ENCODE measurements at places on chromosomes 16 and 17.

- DNase-seq, result no peak
These were observed 197.1 kb downstream of the KCNJ2 start for GRCh38 chr17:70366386-70366785.

DNA sequence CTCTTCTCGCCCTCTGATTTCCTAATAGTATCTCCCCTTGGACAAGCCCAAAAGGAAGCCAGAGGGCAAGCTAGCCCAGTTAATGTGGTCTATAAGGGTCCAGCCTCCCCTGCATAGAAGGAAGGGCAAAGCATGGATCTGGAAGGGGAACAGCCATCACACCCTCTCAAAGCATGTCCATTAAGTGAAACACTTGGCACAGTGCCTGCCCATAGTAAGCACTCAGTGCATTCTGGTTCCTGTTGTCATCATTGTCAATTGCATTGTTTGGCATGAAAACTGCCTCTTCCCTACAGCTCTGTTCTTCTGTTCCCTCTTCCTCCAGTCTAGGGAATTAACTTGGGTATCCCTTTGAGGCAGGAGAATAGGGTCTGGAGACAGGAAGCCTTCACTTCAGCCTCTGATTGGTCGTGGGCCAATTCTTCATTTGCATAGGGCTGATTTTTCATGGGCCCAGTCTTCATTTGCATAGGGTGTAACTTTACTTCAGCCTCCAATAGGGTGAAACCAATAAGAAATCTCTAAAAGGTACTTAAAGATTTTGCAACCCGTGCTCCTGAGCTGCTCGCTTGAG is 81.4 kb downstream of the C17orf67 start:
- DNase-seq, result no peak

GRCh38 chr16:897200-897543 is 73.6 kb downstream of the LMF1 start:
- DNase-seq, result no peak

- DNase-seq, result no peak
These were observed 92.5 kb downstream of the SDK2 start for GRCh38 chr17:73551759-73552158.

GRCh38 chr17:70310221-70310672 is 140.9 kb downstream of the KCNJ2 start:
- DNase-seq, result no peak

- no peak for DNase-seq
These were observed 3.8 kb downstream of the COTL1 start for GRCh38 chr16:84614073-84614459.

DNA sequence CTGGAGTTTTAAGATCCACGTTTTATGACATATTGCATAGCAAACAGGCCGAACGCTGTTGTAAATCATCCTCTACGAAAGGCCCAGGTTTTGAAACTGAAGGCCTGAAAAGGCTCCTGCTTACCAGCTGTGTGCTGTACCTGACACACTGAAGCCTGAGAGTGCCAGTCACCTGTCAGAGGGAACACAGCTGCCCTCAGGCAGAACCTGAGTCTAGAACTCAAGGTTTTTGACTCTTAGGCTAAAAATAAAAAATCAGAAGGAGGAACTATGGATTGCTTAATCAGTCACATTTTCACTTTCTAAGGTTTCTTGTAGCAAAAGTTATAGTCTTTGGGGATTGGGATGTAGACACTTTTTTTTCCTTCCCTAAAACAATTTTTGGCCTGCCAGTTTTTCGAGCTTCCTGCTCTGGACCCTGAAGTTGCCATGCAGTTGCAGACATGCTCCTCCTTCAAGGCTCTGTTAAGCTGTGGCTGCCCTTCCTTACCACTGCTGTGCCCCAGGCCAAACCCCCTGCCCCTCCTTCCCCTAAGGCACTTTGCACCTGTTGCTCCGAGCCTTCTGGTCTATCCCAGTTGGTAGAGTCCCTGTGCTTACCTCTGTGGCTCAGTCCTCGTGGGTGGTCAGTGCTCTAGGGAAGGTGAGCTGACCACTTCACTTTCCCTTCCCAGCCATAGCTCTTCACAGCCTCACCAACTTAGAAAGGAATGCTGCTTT is 56.6 kb downstream of the TENT4B start:
- no peak for DNase-seq

DNA sequence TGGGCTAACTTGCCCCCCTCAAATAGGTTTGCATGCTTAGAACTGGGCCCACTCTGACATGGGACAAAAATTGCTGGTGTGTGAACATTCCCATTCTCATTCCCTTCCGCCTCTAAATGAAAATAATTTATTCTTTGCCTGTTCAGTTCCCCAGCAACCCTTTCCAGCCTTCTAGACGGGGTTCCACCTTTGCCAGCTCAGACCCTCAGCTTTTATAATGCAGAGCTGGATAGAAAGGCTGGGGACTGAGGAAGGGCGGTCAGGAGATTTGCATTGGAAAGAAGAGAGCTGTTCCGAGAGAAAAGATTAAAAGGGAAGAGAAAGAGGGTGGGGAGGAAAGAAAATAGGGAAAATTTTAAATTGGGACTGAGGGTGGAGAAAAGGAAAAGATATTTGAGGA is 151.1 kb upstream of the WSCD1 start:
- no peak for DNase-seq

DNA sequence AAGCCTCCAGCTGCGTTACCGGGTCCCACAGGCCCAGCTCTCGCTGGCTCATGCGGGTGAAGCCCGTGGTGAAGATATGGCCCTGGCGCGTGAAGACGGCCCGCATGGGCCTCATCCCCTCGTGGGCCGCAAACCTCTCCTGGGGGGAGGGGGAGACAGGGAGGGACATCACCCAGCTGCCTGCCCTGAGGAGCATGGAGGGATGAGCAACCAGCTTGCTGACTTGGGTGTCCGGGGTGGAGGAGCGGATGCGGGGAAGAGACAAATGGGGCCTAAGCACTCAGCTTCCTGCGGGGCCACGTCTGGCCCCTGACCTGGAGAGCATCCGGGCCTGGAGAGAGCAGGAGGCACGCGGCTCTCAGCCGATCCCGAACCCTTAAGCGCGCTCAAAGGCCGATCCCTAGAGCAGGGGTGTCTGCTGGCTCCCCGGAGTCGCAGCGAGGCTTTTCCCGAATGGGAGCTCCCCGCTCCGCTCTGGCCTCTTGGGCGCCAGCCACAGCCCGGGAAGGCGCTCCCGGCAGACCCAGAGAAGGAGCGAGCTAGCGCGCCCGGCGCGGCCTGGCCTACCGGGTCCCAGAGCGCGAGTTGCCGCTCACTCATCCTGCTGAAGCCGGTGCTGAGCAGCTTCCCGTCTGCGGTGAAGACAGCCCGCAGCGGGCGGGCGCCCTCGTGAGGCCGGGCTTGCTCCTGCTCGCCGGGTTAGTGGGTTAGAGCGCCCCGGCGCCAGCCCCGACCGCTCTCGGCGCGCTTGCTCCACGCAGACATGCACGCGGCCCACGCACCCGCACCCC is 5.0 kb downstream of the CORO6 start:
- DNase-seq, result peak; percentile 32

DNA sequence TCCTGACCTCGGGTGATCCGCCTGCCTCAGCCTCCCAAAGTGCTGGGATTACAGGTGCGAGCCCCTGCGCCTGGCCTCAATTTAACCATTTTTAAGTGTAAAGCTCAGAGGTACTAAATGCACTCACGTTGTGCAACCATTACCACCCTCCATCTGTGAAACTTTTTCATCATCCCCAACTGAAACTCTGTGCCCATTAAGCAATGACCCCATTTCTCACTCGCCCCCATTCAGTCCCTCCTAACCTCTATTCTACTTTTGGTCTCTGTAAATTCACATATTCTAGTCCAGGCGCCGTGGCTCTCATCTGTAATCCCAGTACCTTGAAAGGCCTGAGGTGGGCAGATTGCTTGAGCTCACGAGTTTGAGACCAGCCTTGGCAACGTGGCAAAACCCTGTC is 8.3 kb upstream of the SPNS3 start:
- no peak for DNase-seq

DNA sequence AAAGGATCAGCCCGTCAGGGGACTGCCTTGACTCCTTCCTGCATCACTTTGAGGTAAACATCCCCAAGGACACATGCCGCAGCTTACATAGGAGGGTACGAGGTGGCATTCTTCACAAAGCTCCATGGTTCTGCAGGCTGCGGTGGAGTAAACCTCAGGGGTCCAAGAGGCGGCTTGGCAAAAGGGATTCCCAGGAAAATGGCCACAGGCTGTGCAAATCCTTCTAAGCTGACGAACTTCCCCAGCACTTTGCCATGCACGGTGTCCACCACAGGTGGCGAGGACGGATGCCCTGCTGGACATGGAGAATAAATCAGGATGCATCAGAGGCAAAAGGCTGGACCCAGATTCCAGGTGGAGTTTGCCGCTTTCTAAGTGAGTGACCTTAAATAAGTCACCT is 4.2 kb downstream of the CES1 start:
- DNase-seq, result no peak
